ENCODE measurements at places on chromosomes 4 and X. TPM values are rescaled to one million over a fixed set of nuclear protein-coding genes. Genes with fewer than 3 reads are reported as not detected.

IGSF1 gene
- 8.8 TPM for total RNA-seq

P2RY8 gene
- not detected for total RNA-seq

TCP11X2 gene
- not detected for total RNA-seq

BGN gene
- total RNA-seq: 121 TPM

PROM1 gene
- 13.7 TPM for total RNA-seq

ETDA gene
- not detected for total RNA-seq

PNMA6A gene
- total RNA-seq: 5.2 TPM

NOX1 gene
- not detected for total RNA-seq

GLUD2 gene
- 1.4 TPM for total RNA-seq

DNA sequence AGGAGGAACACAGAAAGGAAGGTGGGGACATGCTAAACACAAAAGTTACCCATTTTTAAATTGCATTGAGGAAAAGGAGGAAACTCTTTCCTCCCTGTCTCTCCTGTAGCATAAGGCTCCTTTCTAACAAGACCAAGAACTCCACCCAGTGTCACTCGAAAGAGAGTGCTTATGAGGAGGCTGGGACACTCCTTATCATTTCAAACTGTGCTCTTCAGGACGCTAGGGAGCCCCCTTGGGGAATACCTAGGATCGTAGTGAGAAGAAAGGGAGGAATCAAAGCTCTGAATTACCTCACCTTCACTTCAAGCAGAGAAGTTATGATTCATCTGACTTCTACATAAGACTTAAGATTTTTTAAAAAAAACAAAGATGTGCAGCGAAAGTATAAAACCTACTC is 65.5 kb downstream of the F9 start:
- no peaks in the 10 kb centered on the region for H3K27me3 ChIP-seq
- H3K36me3 ChIP-seq: no peaks in the 10 kb centered on the region
- no peak overlapping the region for H3K4me3 ChIP-seq
- DNase-seq: no peak
- no peak overlapping the region for H3K27ac ChIP-seq
- H3K4me1 ChIP-seq: no peaks in the 10 kb centered on the region

DNA sequence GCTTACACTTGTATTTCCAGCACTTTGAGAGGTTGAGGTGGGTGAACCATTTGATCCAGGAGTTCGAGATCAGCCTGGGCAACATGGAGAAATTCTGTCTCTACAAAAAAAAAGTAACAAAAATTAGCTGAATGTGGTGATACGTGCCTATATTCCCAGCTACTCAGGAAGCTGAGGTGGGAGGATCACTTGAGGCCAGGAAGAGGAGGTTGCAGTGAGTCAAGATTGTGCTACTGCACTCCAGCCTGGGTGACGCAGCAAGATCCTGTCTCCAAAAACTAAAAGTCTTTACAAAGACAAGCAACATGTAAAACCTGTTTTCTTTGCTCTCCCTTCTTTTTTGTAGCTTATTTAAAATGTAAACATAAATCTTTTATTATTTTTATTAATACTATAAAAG is 1156.1 kb downstream of the FAT4 start:
- no peaks in the 10 kb centered on the region for H3K27me3 ChIP-seq
- H3K4me3 ChIP-seq: no peak overlapping the region
- no peaks in the 10 kb centered on the region for H3K36me3 ChIP-seq
- no peaks in the 10 kb centered on the region for H3K4me1 ChIP-seq
- H3K27ac ChIP-seq: no peak overlapping the region
- no peak for DNase-seq

GRCh38 chrX:43530837-43531236 is 125.3 kb upstream of the MAOA start:
- H3K36me3 ChIP-seq: no peaks in the 10 kb centered on the region
- H3K27ac ChIP-seq: no peak overlapping the region
- H3K27me3 ChIP-seq: no peaks in the 10 kb centered on the region
- no peaks in the 10 kb centered on the region for H3K4me1 ChIP-seq

- peak overlapping the region; percentile 73 for H3K4me3 ChIP-seq
- no peaks in the 10 kb centered on the region for H3K27me3 ChIP-seq
- H3K36me3 ChIP-seq: peaks cover 11% of the 10 kb centered on the region
- peak overlapping the region; percentile 97 for H3K27ac ChIP-seq
- DNase-seq: no peak
Observed at GRCh38 chrX:53089224-53089842, 4.6 kb upstream of the KANTR start.

DNA sequence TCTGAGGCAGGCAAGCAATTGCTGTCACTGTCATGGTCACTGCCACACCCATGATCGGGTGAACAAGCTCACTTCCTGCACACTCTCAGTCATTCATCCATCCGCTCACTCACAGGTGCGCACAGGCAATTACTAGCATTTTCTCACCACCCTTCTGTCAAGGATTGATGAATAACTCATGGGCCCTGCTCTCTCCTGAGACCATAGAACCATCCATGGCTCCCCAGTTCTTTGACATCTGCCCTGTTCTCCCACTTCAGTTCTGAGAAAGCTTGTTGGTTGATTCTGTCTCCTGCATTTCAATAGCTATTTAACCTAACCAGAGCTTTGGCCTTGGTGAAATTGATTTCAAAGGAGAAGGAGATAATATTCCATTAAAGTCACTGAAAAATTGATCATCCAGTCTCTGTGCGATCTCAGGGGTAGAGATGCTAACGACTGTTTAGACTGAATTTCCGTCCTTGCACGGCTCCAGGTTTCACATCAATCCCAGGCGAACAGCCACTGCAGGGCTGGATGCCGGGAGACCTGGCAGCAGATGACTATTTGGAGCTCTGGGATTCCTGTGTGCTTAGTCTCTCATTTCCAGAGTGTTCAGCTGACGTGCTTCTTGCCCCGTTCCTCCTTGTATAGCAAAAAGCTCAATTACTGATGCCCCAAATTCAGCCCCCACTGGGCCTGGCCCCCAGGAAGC is 36.9 kb upstream of the ADRA2C start:
- peaks cover 5% of the 10 kb centered on the region for H3K4me1 ChIP-seq
- no peak overlapping the region for H3K4me3 ChIP-seq
- no peaks in the 10 kb centered on the region for H3K36me3 ChIP-seq
- H3K27me3 ChIP-seq: peaks cover 54% of the 10 kb centered on the region
- no peak for DNase-seq
- no peak overlapping the region for H3K27ac ChIP-seq

- H3K36me3 ChIP-seq: peaks cover 15% of the 10 kb centered on the region
- H3K27me3 ChIP-seq: no peaks in the 10 kb centered on the region
- H3K4me1 ChIP-seq: no peaks in the 10 kb centered on the region
- no peak for DNase-seq
- H3K27ac ChIP-seq: no peak overlapping the region
Observed at GRCh38 chrX:78123190-78123589, 16.3 kb downstream of the TAF9B start.

DNA sequence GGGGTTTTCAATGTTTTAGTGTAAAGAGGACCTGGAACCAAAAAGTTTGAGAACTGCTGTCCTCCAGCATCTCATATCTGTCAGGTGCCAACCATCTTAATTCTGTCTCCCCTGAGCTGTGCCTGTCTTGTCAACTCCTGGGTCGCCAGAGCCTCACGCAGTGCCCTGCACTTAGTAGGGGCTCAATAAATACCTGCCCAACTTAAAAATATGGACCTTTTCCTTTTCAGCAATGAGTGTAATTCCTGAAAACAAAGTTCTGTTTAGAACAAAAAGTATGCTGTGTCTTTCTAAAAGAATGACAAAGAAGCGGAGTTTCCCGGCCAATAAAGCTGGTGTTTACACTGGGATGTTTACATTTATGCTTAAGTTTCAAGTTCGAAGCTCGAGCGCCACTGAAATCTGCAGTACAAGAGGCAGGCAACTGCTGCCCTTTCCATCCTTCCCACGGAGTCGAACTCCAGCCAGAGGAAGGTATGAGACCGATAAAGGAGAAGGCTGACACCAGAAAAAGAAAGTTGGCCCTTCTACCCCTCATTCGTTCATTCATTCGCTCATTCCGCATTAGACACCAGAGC is 1.1 kb upstream of the HTATSF1 start:
- H3K4me3 ChIP-seq: peak overlapping the region; percentile 84
- peaks cover 4% of the 10 kb centered on the region for H3K36me3 ChIP-seq
- peaks cover 8% of the 10 kb centered on the region for H3K4me1 ChIP-seq
- H3K27ac ChIP-seq: peak overlapping the region; percentile 99

- H3K27me3 ChIP-seq: no peaks in the 10 kb centered on the region
- no peak overlapping the region for H3K4me3 ChIP-seq
- H3K4me1 ChIP-seq: peaks cover 15% of the 10 kb centered on the region
- no peaks in the 10 kb centered on the region for H3K36me3 ChIP-seq
- H3K27ac ChIP-seq: no peak overlapping the region
- no peak for DNase-seq
Observed at GRCh38 chr4:7238300-7238960, 46.1 kb downstream of the SORCS2 start.

GRCh38 chr4:57575426-57575825 is 465.2 kb upstream of the IGFBP7 start:
- H3K27ac ChIP-seq: no peak overlapping the region
- DNase-seq: no peak
- H3K36me3 ChIP-seq: peaks cover 5% of the 10 kb centered on the region
- H3K4me3 ChIP-seq: no peak overlapping the region
- peaks cover 4% of the 10 kb centered on the region for H3K4me1 ChIP-seq
- no peaks in the 10 kb centered on the region for H3K27me3 ChIP-seq

DNA sequence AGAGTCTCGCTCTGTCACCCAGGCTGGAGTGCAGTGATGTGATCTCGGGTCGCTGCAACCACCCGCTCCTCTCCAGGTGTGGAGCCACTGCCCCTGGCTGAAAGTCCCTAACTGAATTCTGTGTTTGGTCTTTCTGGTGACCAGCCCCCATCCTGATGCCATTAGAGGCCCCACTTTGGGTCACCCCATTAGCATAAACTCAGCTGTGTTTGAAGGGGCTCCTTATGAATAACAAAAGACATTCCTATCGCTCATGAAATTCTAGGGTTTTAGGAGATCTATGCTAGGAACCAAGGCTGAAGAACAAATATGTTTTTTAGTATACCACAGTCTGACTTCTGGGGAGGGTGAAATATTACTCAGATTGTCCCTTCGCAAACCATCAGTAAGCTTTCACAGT is 652.9 kb downstream of the ADGRL3 start:
- DNase-seq: no peak
- H3K4me3 ChIP-seq: no peak overlapping the region
- H3K4me1 ChIP-seq: no peaks in the 10 kb centered on the region
- H3K36me3 ChIP-seq: no peaks in the 10 kb centered on the region
- no peak overlapping the region for H3K27ac ChIP-seq

DNA sequence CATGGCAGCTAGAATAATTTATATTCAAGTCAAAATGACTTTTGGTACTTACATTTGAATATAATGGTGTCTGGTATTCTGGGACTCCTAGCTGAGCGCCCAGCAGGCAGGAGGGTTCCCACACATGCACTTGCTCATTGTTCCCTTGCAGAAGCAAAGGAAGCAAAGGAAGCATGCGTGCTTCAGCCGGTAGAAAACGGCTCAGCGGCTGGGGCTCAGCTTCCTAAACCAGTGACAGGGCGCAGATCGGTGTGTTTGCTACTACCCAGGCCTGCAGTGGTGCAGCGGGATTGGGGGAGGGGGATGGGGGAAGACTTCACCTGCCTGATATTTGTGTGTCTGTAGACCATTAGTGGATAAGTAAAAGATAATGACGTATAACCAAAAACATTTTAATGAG is 978.3 kb upstream of the TENM3 start:
- H3K4me3 ChIP-seq: no peak overlapping the region
- H3K36me3 ChIP-seq: no peaks in the 10 kb centered on the region
- H3K4me1 ChIP-seq: peaks cover 14% of the 10 kb centered on the region
- no peak for DNase-seq
- H3K27ac ChIP-seq: no peak overlapping the region
- H3K27me3 ChIP-seq: no peaks in the 10 kb centered on the region

DNA sequence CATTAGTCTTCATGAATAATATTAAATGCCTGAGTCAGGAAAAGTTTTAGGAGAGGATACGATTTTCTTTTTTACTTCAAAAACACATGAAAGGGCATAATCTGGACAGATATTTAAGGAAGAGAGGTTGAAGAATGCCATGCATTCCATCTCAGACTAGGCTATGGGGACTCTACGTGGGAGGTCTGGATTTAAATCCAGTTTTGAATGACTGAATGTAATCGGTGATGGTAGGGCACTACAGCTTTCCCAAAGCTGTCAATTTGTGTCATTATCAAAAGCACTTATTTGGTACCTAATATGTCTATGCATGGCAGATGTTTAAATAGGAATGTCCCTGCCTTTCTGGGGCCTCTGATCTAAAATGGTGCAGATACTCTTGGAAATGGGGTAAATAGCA is 59.3 kb upstream of the RPL34 start:
- DNase-seq: no peak
- no peak overlapping the region for H3K4me3 ChIP-seq
- H3K36me3 ChIP-seq: no peaks in the 10 kb centered on the region
- no peaks in the 10 kb centered on the region for H3K27me3 ChIP-seq
- peak overlapping the region; percentile 51 for H3K27ac ChIP-seq

DNA sequence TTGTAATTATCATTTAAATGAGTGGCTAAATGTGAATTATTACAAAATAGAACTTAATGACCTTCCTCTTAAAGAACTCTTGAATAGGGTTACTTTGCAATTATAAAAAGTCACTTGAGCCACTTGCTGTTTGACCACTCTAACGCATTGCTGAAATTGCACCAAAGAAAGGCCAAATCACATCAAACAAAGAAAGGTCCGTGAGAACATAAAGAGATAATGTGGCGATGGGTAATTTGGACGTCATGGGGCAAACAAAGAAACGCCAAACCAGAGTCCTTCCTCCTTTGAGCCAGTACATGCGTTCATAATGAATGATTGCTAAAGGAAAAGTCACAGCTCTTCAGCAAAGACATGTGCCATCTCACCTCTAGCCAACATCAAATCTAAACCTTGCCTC is 229.8 kb upstream of the STS start:
- H3K27me3 ChIP-seq: no peaks in the 10 kb centered on the region
- H3K4me3 ChIP-seq: no peak overlapping the region
- no peaks in the 10 kb centered on the region for H3K36me3 ChIP-seq

DNA sequence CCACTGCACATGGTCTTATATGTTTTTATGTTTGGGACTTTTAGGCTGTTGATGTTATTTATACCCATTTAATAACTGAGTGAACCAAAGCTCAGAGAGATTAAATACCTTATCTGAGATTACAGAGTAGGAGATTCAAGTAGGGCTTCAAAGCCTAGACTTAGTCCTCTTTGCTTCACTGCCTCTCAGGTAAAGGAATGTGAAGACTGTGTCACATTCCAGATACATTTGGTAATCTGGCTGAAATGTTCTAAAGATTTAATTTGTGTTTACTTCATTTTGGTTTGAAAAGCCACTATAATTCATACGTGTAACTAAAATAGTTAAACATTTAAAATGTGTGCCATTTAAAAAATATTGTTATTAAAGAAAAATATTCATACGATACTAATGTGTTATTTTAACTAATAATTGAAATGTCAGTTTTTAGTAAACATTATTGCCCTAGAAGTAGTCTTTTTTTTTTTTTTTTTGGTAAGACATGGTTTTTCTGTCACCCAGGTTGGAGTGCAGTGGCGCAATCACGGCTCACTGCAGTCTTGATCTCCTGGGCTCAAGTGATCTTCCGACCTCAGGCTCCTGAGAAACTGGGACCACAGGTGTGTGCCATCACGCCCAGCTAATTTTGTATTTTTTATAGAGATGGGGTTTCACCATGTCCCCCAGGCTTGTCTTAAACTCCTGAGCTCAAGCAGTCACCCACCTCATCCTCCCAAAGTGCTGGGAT is 54.3 kb downstream of the WWC2 start:
- no peaks in the 10 kb centered on the region for H3K27me3 ChIP-seq
- peaks cover 12% of the 10 kb centered on the region for H3K4me1 ChIP-seq
- no peak for DNase-seq
- H3K27ac ChIP-seq: no peak overlapping the region

Measured in mesothelial cell of epicardium (in vitro differentiated cells).